MCF 10A (cell line): ENCODE measurements at places on chromosomes 11 and 22.
A peak's percentile ranks its signal among the peaks of the same experiment; 100 is the strongest.

DNA sequence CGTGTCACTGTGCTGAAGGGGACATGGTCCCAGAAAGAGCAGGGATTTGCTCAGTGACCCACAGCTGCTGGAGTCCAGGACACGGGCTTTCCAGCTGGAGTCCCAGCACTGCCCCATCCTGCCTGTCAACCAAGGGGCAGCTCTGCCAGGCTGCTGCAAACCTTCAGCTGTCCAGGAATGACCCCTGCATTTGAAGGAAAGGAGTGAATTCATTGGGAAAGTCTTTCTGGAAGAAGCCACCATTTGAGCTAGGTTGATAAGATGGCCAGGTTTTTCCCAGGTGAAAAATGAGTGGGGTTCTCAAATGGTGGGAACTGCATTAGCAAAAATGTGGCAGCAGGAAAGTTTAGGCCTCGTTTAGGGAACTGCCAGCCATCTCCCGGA lies 9.4 kb downstream of the KCNK7 start:
- H3K27me3 ChIP-seq: no peaks in the 10 kb centered on the region
- no peak overlapping the region for H3K4me3 ChIP-seq
- DNase-seq: no peak
- peaks cover 10% of the 10 kb centered on the region for H3K4me1 ChIP-seq
- peaks cover 21% of the 10 kb centered on the region for H3K36me3 ChIP-seq

DNA sequence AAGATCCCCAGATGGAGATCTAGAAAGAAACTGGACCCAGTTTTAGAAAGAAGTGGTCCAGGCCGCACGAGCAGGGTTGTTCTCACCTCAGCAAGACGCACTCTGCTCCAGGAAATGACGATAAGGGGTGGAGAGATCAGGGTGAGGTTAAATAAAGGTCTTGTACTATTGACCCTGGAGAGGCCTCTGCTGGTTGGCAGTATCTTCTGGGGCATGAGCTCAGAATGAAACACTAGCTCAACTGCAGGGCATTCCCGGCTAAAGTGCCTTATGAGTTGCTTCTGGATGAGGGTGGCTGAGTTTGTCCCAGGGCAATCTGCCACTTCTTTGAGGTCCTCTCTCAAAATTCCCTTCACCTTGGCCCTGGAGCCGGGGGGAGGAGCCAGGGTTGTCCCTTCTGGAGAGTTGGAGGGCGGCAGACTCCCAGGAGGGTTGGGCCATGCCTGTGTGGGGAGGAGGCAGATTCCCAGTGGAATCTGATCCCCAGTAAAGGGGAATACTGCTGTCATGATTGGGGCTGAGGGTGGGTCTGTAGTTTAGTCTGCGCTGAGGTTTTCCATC lies 10.9 kb downstream of the USP2 start:
- H3K4me1 ChIP-seq: peaks cover 60% of the 10 kb centered on the region
- H3K27me3 ChIP-seq: no peaks in the 10 kb centered on the region
- H3K4me3 ChIP-seq: no peak overlapping the region
- peaks cover 4% of the 10 kb centered on the region for H3K36me3 ChIP-seq
- no peak for DNase-seq

DNA sequence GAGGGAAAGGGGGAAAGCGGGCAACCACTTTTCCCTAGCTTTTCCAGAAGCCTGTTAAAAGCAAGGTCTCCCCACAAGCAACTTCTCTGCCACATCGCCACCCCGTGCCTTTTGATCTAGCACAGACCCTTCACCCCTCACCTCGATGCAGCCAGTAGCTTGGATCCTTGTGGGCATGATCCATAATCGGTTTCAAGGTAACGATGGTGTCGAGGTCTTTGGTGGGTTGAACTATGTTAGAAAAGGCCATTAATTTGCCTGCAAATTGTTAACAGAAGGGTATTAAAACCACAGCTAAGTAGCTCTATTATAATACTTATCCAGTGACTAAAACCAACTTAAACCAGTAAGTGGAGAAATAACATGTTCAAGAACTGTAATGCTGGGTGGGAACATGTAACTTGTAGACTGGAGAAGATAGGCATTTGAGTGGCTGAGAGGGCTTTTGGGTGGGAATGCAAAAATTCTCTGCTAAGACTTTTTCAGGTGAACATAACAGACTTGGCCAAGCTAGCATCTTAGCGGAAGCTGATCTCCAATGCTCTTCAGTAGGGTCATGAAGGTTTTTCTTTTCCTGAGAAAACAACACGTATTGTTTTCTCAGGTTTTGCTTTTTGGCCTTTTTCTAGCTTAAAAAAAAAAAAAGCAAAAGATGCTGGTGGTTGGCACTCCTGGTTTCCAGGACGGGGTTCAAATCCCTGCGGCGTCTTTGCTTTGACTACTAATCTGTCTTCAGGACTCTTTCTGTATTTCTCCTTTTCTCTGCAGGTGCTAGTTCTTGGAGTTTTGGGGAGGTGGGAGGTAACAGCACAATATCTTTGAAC lies 6.8 kb downstream of the MALAT1 start:
- no peak for DNase-seq
- H3K36me3 ChIP-seq: peaks cover 9% of the 10 kb centered on the region
- no peak overlapping the region for H3K4me3 ChIP-seq
- H3K4me1 ChIP-seq: peaks cover 20% of the 10 kb centered on the region

DNA sequence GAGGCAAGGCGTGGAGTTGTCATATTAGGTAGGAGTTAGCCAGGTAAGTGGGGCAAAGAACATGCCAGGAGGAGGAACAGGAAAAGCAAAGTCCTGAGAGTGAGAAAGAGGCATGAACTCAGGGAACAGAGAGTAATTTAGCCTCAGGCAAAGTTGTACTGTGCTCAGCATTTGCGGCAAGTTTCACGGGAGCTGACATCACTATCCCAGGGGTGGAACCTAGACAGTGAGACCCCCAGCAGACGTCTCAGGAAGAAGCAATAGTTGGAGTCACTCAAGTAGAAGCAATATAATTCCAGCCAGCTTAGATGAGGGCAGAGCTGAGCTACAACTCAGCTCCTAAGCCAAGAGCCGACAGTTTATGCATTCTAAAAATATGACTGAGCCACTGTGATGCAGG lies 426.0 kb upstream of the ISX start:
- no peak overlapping the region for H3K4me3 ChIP-seq
- peaks cover 6% of the 10 kb centered on the region for H3K36me3 ChIP-seq
- DNase-seq: no peak
- no peaks in the 10 kb centered on the region for H3K4me1 ChIP-seq

DNA sequence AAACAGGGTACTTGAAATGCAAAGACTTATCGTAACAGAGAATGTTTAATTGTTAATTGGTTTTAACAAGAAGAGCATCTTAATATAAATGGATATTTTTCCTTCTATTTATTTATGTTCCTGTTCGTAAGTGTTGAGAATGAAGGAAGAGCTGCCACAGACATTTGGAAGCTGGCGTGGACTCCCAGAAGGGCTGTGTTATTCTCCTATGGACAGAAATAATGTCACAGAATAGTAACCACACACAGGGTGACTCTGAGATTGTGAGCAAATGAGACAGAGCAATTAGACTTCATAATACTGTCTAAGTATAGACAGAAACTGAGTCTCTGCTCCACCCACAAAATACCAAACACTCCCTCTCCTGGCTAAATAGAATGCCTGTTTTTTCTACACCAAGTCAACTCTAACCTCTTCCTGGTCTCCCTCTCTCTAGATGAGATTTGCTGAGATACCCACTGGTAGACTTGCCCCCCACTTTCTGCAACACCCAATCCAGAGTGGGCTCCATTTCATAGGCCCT lies 6.1 kb downstream of the APOL3 start:
- no peak overlapping the region for H3K4me3 ChIP-seq
- peak overlapping the region; percentile 40 for H3K27ac ChIP-seq
- H3K36me3 ChIP-seq: no peaks in the 10 kb centered on the region
- no peaks in the 10 kb centered on the region for H3K27me3 ChIP-seq

DNA sequence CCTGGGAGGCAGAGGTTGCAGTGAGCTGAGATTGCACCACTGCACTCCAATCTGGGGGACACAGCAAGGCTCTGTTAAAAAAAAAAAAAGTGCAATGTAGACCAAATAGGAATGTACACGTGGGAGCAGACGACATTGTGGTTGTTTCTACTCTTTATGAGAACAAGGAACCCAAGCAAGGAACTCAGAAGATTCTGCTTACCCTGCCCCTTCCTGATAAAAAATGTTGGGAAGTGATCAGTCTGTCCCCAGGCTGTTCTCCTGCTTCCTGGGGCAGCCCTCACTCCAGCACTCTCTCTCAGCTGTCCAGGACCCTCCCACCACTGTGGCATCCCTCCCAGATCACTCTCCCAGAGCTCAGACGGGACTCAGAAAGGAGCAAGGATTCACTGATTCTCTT lies 31.8 kb downstream of the SLCO2B1 start:
- no peaks in the 10 kb centered on the region for H3K36me3 ChIP-seq
- H3K27me3 ChIP-seq: peaks cover 57% of the 10 kb centered on the region

- peak; percentile 64 for DNase-seq
- H3K4me1 ChIP-seq: peaks cover 12% of the 10 kb centered on the region
- peaks cover 15% of the 10 kb centered on the region for H3K36me3 ChIP-seq
- H3K27ac ChIP-seq: no peak overlapping the region
- no peak overlapping the region for H3K4me3 ChIP-seq
These were observed 25.4 kb downstream of the APIP start for GRCh38 chr11:34890812-34891211.

DNA sequence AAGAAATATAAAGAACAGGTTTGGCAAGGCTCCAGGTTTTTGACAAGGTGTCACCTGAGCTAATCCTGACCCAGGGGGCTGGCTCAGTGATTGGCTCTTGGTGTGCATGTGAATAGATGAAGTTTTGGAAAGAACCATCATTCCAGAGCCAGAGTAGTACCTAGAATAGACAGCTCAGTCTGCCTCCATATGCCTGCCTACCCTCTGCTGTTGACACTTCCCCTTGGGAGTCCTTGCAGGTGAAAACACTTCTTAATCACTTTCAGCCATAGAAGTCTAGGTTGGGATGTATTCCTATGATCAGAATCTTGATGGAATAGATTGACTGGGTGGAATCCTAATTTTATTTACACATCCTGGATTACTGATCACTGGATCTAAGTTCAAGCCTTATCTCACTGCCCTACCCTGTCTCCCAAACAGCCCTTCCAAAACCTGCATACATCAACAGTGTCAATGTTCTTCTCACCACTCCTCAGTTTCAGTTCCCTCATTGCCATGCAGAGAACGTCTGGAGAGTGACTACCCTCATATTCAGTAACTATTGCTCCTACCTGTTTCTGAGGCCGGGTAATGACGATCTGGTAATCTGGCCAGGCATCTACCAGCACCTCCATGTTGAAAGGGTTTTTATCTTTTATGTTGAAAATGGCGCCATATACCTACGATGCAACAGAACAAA lies 6.7 kb downstream of the GLYATL2 start:
- no peaks in the 10 kb centered on the region for H3K4me1 ChIP-seq
- H3K36me3 ChIP-seq: peaks cover 4% of the 10 kb centered on the region
- no peak overlapping the region for H3K4me3 ChIP-seq
- H3K27ac ChIP-seq: no peak overlapping the region
- no peak for DNase-seq

- no peaks in the 10 kb centered on the region for H3K27me3 ChIP-seq
- peaks cover 23% of the 10 kb centered on the region for H3K4me1 ChIP-seq
- peak overlapping the region; percentile 88 for H3K27ac ChIP-seq
- peak overlapping the region; percentile 58 for H3K4me3 ChIP-seq
These were observed 22.8 kb downstream of the NPAT start for GRCh38 chr11:108199446-108200321.

DNA sequence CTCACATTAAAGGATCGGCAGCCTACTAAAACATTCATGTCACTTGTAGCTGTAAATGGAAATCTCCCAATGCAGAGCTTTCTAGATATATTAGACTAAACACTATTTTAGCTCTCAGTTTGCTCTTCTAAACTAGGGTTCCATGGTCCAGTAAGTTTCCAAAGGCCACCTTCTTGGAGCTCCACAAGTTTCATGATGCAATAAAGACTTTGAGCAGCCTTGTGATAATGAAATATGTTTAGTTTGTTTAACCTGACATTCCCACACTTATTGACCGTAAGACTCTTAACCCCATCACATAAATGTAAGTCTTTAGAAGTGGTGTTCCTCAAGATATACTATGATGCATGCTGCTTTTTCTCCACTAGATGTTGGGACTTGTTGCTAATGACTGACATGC lies 87.7 kb downstream of the TRIM44 start:
- H3K27me3 ChIP-seq: no peaks in the 10 kb centered on the region
- no peak for DNase-seq
- H3K36me3 ChIP-seq: peaks cover 13% of the 10 kb centered on the region
- peaks cover 30% of the 10 kb centered on the region for H3K4me1 ChIP-seq
- H3K4me3 ChIP-seq: no peak overlapping the region

DNA sequence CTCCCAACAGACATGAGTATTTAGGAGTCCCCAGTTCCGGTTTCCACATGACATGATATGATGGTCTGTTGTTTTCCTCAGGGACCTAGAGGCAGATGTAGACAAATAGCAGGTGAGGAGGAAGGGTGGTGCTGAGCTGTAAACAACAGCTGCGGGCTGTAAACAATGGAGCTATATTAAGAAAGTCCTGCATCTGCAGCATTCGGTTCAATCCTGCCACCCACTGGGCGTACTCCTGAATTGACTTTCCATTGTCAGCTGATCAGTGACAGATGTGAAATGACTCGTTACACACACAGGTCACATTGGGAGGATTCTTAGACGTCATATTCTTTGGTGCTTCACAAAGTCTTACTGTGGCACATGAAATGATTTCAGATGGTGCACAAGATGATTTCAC lies 26.8 kb upstream of the RAG1 start:
- DNase-seq: peak; percentile 57
- H3K36me3 ChIP-seq: no peaks in the 10 kb centered on the region
- peaks cover 22% of the 10 kb centered on the region for H3K27me3 ChIP-seq
- H3K27ac ChIP-seq: no peak overlapping the region

DNA sequence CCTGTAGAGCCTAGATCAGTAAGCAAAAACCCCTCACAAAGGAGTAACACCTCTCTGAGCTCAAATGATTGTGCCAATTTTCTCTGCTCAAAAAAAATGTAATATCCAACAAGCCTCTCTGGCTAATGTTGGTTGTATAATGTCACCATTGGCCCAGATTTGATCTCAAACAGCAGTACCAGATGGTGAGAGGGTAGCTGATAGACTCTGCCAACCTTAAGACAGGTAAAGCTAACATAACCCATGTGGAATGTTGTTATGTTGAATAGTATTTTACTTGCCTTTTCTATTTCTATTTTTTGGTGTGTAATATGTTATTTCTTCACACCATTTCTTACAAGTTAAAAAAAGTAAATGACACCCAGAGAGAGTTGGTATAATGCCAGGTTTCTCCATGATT lies 166.7 kb upstream of the GUCY1A2 start:
- peaks cover 6% of the 10 kb centered on the region for H3K4me1 ChIP-seq
- DNase-seq: no peak
- H3K36me3 ChIP-seq: no peaks in the 10 kb centered on the region
- no peak overlapping the region for H3K4me3 ChIP-seq
- H3K27ac ChIP-seq: no peak overlapping the region
- no peaks in the 10 kb centered on the region for H3K27me3 ChIP-seq

GRCh38 chr11:38598418-38598817 lies 2000.4 kb upstream of the RAG2 start:
- H3K27ac ChIP-seq: no peak overlapping the region
- H3K27me3 ChIP-seq: no peaks in the 10 kb centered on the region
- H3K4me3 ChIP-seq: no peak overlapping the region
- H3K4me1 ChIP-seq: no peaks in the 10 kb centered on the region
